RWPE1 (cell line): ENCODE measurements at places on chromosomes 3 and 15.

GRCh38 chr3:184561913-184562877 is 610 bp downstream of the EPHB3 start:
- DNase-seq: peak; percentile 39

GRCh38 chr15:63835211-63835568 is 1.4 kb upstream of the HERC1 start:
- no peak for DNase-seq

DNA sequence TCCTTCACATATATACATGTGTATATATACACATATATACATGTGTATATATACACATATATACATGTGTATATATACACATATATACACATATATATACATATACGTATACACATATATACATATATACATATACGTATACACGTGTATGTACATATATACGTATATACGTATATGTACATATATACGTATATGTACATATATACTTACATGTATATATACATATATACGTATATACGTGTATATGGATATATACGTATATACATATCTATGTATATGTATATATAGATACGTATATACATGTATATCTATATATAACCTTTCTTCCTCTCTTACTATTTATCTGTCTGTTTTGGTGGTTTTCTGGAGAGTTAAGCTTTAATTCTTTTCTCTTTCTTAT is 114.8 kb downstream of the NR2E3 start:
- DNase-seq: no peak

- DNase-seq: no peak
These were observed 17.7 kb downstream of the PTH1R start for GRCh38 chr3:46895204-46895660.

DNA sequence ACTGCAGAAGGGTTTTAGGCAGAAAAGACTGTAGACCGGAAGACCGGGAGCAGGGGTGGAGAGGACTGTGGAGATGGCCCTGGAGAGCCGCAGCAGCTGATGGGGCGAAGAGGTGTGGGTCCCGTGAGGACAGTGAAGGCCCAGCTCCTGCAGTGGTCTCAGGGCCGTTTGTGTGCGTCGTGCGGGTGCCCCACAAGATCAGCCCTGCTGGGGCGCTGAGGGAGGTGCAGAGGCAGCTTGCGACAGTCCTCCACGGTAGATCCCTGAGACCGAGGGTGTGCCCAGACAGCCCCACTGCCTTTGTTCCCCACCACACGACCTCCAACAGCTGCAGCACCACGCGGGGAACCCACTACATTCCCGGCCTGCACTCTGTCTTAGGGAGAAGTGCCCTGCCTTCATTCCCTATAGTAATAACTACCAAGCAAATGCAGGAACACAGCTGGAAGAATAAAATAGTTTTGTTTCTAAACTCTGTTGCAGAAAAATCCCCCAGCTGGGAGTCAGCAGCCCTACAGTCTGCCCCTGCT is 19.0 kb upstream of the CRABP1 start:
- DNase-seq: no peak

GRCh38 chr15:66661432-66662096 is 40.5 kb upstream of the SMAD6 start:
- DNase-seq: no peak

- peak; percentile 75 for DNase-seq
These were observed 95.7 kb upstream of the C3orf80 start for GRCh38 chr3:160129459-160130061.

GRCh38 chr3:195908694-195909581 is 587 bp upstream of the TNK2 start:
- no peak for DNase-seq

GRCh38 chr3:108488631-108489030 is 21.8 kb downstream of the MYH15 start:
- no peak for DNase-seq

DNA sequence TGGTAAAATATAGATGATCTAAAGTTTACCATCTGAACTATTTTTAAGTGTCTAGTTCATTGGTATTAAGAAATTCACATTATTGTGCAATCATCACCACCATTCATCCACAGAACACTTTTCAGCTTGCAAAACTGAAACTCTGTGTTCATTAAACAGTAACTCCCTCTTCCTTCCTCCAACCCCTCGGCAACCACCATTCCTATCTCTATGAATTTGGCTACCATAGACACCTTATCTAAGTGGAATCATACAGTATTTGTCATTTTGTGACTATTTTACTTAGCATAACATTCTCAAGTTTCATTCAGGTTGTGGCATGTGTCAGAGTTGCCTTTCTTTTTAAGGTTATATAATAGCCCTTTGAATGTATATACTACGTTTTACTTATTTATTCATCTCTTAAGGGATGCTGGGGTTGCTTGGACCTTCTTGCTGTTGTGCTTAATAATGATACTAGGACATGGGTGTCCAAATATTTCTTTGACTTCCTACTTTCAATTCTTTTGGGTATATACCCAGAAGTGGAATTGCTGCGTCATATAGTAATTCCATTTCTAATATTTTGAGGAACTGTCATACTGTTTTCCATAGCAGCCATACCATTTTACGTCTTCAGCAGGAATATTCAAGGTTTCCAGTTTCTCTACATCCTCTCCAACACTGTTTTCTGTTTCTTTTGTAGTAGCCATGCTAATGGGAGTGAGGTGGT is 20.9 kb downstream of the KAT2B start:
- no peak for DNase-seq

DNA sequence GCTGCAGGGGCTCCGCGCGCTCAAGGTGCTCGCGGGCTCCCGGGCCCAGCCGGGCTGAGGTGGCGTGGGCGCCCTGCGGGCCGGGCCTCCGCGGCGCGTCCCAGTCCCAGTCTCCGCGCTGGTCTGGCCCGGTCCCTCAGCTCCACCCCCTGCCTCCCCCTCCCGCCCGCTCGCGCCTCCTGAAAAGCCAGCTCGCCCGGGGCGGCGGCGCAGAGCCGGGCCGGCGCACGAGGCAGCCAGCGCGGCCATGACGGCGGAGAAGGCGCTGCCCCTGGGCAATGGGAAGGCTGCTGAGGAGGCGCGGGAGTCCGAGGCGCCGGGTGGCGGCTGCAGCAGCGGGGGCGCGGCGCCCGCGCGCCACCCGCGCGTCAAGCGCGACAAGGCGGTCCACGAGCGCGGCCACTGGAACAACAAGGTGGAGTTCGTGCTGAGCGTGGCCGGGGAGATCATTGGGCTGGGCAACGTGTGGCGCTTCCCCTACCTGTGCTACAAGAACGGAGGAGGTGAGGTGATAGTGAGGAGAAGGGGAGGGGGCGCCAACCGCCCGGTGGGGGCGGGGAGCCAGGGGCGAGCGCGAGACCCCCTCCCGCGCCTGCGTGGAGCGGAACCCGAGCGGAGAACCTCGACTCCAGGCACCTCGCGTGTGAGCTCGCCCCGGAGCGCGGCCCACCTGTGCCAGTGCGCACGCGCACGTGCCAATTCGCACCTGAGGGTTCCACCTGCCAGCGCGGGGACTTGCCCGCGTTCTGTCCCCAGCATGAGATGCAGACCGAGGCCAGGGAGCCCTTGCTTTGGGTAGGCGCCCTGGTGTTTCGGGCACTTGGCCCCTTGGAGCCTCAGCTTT is at the start of gene SLC6A11:
TSS of gene SLC6A11 (plus strand) at position 210 of the 844 bp plus-strand sequence. CDS start at position 248, 38 bp downstream.
- peak; percentile 46 for DNase-seq

- DNase-seq: peak; percentile 59
These were observed 202.6 kb downstream of the KLHL25 start for GRCh38 chr15:85592148-85592547.

DNA sequence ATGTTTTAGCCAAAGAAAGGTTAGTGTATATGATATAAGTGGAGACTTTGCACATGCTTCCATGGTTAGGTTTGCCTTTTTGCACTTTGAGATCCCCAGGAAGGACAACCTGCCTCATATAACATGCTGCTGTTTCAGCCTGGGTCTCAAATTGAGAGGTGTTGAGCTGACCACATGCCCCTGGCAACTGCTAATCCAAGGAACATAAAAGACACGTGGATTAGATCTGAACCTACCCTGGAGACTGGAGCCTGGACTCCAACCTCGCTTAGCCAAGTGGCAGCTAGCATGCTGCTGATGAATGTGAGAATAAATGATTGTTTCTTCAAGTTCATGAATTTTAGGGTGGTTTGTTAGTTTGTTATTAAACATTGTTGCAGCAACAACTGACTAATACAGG is 301.8 kb upstream of the TBC1D5 start:
- no peak for DNase-seq

DNA sequence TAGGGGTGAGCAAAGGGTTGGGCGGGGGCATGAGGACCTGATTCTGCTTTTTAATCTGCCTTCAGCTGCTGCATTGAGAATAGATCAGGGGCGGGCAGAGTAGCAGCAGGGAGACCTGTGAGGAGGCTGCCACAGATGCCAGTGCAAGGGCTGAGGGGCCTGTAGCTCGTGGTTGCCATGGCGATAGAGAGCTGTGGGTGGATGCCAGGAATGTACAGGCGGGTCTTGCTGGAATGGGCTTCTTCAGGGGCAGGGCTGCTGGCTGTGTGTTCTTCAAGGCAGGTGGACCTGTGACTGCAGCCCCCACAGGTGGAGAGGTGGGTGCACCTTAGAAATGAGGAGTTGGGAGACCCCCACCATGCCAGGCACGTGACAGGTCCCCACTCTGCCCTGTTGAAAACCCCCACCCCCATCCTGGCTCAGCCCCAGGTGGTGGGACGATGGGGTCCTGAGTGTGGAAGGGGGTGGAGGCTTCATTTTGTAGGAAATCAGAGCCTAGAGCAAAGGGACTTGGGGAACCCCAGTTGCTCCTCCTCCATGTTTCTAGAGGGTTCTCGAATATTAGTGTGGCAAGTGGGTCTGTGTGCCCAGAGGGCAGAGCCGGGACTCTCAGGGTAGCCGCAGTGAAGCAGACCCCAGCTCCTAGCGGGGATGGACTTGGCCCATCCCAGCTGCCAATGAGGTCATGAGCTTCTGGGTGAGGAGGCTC is 38.3 kb downstream of the SLC6A6 start:
- DNase-seq: no peak

DNA sequence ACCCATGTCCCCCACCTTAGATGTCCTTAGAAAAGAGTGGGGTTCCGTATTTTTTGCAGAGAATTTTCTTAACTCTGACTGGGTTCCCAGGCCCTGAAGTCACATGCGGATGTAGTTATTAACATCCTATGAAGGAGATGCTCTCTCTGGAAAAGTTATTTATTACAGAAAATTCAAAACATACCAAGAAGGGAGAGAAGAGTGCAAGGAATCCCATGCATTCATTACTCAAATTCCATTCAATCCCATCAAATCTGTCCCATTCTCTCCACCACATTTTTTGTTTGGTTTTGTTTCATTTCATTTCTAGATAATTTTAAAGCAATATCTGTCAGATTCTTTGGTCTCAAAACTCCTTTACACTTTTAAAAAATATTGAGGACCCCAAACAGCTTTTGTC is 34.3 kb upstream of the ANKRD34C start:
- DNase-seq: no peak

DNA sequence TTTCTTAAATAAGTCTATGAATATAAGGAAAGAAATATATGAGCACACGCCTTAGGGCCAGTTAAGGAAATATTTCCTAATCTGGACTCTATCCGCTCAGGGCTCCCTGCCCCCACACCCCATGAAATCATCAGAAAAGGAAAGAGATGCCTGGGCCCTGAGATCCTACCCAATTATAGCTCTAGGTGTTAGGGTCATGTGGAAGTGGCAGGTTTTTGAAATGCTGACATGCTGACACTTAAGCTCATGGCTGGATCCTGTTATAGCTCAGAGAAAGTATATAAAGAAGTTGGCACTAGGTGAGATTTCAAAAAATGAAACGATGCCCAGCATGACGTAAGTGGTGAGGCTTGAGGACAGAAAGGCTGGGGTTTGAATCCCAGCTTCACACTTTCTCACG is 43.5 kb upstream of the AKAP13 start:
- DNase-seq: no peak

- no peak for DNase-seq
These were observed 70.7 kb downstream of the BLM start for GRCh38 chr15:90787881-90788280.

- no peak for DNase-seq
These were observed 15.5 kb upstream of the ATP1B3 start for GRCh38 chr3:141860766-141861513.

DNA sequence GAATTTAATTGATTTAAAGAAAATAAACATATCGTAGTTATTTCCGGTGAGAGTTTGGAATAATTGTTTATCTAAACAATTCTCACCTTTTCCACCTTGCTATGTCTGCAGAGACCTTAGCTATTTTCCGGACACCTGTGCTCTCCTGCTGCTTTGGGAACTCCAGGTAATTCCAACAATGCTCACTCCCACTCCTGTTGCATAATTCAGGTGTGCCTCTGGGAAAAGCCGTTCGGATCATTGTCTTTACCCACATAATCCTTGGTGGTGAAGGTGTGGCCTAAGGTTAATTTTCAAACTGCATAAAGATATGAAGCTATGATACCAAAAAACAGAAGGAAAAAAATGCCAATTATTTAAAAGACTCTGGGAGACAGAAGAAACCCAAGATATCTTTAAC is 59.4 kb downstream of the LDHAL6B start:
- no peak for DNase-seq

DNA sequence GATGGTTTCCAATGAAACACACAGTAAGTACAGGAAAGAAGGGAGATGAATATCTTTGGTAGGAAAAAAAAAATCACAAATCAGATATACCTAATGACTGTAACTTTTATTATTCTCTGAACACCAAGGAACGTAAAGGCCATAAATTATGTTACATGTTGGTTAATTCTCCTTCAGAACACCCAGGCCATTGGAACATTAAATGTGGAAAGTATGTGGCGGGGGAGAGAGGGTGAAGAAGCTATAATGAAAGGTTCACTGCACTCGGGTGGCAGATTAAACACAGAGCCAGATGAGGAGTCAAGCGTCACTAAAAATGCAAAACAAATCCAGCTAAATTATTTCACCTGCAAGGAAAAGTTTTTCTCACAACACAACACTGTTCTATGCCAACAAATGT is 193.8 kb downstream of the FHIT start:
- DNase-seq: no peak

- DNase-seq: peak; percentile 67
These were observed 57.8 kb downstream of the RIOX2 start for GRCh38 chr3:97914388-97914787.

DNA sequence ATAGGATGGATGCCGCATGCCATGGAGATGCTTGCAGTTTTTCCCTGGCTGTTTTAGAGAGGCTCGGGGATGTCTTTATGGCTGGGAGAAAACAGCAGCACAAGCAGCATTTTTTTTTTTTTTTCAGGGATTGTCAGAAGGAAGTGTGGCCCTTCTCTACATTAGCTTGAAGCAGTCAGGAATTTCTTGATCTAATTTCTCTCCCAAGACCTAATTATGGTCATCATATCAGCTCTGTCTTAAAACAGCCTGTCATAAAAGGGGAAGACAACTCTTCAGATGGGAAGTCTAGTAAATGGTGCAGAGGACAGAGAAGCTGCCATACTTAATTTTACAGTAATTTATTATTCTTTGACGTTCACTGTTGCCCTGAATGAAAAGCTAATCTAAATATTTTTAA is 44.5 kb downstream of the EAF1 start:
- DNase-seq: no peak

GRCh38 chr3:169659096-169659819 is 4.3 kb downstream of the MECOM start:
- DNase-seq: no peak
